SK-N-SH (cell line): ENCODE measurements at places on chromosomes 7 and 10. TPM values are rescaled to one million over a fixed set of nuclear protein-coding genes. Genes with fewer than 3 reads are reported as not detected.

ADAMTS14 gene
- polyA plus RNA-seq = 1.1 and 1.2 TPM in 2 replicates

KCP gene
- not detected in 2 replicates for polyA plus RNA-seq

ENO4 gene
- polyA plus RNA-seq = 0.36 and 0.44 TPM in 2 replicates

FAM25C gene
- not detected in 2 replicates for polyA plus RNA-seq

DNA sequence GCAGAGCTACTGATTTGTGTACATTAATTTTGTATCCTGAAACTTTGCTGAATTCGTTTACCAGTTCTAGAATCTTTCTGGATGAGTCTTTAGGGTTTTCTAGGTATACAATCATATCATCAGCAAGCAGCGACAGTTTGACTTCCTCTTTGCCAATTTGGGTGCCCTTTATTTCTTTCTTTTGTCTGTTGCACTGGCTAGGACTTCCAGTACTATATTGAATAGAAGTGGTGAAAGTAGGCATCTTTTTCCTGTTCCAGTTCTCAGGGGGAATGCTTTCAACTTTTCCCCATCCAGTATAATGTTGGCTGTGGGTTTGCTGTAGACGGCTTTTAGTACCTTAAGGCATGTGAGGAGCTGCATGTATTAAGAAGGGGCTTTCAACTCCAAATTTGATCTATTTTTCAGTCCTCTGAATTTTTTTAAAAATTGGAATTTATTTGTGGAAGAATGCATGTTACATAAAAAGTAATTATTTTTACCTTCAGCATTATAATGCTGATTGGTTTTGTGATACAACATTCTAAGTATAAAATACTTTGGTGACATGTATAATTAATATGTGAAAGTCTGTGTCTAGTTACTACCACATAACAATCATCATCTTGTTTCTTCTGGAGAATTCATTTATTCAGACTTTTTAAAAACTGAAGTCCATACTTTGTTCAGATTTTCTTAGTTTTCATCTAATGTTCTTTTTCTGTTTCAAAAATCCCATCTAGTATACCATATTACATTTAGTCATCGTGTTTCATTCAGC is 49.6 kb downstream of the CPED1 start:
- DNase-seq = no peak

DNA sequence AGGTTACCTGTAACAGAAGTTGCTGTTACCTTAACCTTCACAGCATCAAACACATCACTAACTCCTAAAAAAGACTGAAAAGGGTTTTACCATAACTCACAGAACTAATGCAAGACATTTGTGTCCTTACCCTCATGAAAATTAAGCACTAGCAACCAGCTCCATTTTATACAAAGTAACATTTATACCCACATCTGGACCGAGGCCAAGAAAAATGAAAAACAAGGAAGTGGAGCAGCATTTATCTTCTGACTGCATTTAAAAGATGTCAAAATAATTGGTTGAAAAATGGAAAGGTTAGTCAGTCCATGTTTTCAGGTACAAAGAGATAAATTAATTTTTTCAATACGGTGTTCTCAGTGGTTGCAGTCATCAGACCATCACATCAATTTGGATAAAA is 3.1 kb upstream of the RBP4 start:
- no peak for DNase-seq
